ENCODE measurements at places on chromosomes 13 and 19.

GRCh38 chr19:35779033-35779432 lies 3.7 kb downstream of the ARHGAP33 start:
- DNase-seq: no peak

- no peak for DNase-seq
Observed at GRCh38 chr19:17125728-17126677, 50.4 kb downstream of the MYO9B start.

- DNase-seq: no peak
Observed at GRCh38 chr19:40416918-40417642, 3.9 kb upstream of the PRX start.

GRCh38 chr19:28170066-28170465 lies 1042.9 kb downstream of the UQCRFS1 start:
- DNase-seq: no peak

DNA sequence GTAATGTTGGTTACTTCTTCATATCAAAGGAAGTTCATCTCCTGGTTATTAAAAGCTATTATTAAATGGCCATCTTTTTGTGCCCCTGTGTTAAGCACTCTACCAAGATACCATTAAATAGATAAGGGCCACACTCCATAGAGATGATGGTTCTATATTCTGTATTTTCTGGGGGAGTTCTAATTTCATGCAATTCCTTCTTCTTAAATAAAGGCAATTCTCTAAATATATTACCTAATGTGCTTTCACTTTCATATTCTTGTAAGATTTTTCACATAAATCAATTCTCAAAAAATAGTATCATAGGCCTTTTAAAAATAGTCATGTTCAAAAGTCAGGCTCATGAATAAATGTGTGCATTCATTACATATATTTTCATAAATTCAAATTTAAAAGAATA lies 47.0 kb upstream of the USPL1 start:
- DNase-seq: no peak

DNA sequence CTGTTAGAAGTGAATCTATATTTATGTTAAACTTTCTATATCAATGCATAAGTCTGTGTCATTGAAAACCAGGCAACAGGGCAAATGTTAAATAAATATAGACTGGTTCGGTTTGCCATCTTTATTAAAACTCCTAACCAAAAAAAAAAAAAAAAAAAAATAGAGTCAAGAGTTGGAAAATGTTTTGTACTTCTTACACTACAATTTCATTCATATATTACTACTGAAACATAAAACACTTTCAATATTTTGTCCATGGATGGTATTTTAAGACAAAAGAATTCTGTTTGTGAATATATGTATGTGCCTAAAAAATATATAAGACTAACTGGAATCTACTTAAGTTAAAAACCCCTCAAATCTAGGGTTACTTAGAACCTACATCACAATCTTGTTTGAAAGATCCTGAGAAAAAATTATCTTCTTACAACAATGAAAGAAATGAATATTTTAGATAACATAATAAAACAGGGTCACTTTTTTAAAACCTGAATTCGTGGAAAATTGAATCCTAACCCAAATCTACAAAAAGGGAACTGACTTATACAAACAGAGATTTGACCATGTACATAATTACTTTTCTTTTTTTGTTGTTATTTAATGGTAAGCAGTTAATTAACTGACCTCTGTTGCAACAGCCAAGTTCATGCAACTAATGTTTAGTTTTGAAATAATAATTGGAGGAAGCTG lies 5.1 kb downstream of the DACH1 start:
- DNase-seq: no peak

- no peak for DNase-seq
Observed at GRCh38 chr19:3954107-3954506, 16.8 kb downstream of the DAPK3 start.

DNA sequence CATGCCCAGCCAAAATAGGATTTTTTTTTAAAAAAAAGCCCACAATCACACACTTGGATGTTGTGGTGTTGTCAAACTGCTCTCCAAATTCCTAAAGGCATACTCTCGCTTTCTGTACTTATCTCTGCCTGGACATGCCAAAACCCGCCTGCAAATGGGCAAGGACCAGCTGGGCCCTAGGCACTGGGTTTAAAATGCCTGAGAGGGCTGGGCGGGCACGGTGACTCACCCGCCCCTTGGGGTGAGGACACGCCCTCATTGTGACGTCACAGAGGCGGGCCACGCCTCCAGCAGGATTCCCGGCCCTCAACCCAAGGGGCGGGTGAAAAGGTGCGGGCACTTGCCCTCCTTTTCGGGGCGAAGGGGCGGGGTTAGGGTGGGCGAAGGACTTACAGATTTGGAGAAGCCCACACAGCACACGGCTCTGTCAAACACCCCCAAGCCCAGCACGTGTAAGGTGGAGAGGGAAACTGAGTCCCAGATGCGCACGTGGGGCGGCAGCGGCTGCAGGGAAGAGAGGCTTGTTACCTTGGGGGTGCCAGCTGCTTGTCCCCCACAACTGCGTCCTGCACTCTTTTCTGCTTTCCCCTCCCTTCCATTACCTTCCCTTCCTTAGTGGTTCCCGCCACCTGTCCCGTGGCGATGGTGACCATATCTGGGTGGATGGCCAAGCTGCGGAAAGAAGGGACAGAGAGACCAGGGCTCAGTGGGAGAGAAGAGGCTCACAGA lies 6.6 kb downstream of the EML2 start:
- no peak for DNase-seq

GRCh38 chr13:47250146-47250545 lies 353.3 kb upstream of the HTR2A start:
- DNase-seq: no peak

GRCh38 chr19:16121141-16121540 lies 9.5 kb downstream of the RAB8A start:
- no peak for DNase-seq

- DNase-seq: no peak
Observed at GRCh38 chr19:15863272-15863671, 34.6 kb downstream of the CYP4F2 start.

DNA sequence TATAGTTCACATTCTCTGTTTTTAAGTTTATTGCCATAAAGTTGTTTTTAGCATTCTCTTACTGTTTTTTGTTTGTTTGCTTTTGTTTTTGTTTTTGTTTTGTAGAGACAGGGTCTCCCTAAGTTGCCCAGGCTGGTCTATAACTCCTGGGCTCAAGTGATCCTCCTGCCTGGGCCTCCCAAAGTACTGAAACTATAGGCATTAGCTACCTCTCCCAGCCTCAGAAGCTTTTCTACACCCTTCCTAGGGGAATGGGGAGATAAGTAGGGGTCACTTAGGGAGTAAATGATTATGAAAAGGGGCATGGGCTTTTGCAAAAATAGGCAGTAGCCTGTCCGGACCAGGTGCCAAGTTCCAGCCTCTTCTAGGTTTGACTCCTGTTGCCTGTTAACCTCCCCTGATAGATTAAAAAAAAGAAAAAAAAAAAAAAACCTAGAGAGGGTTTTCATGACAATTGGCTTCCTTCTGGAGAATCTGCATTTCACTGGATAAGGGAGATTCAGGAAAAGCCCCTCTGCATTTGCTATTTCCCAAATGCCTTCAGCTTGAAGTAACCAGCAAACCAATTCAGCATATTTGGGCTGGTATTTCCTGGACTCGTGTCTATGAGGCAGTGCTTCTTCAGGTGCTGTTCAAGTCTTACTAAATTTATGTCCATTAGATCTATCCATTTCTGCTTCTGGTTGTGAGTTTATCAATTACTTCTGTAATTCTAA lies 216.8 kb downstream of the TM9SF2 start:
- DNase-seq: no peak

- DNase-seq: no peak
Observed at GRCh38 chr13:60679131-60679530, 282.1 kb downstream of the TDRD3 start.

All from cortex of kidney (tissue), 1 donor.